ENCODE measurements at places on chromosomes 12 and 14. TPM values are rescaled to one million over a fixed set of nuclear protein-coding genes. Genes with fewer than 3 reads are reported as not detected.

- no peak for DNase-seq
- no peaks in the 10 kb centered on the region for H3K4me1 ChIP-seq
- no peaks in the 10 kb centered on the region for H3K27me3 ChIP-seq
Measured at GRCh38 chr14:93996130-93996695, 888 bp upstream of the CCDC197 start.

Gene PSMA3
- 204 TPM for total RNA-seq

Gene OAS2
- 0.59 TPM for total RNA-seq

GRCh38 chr12:122421821-122422729 lies at the start of gene CLIP1:
TSS of gene CLIP1 (minus strand) at chr12:122422669. CDS start at chr12:122380452, 42,217 bp downstream.
- DNase-seq: peak; percentile 69
- H3K36me3 ChIP-seq: no peaks in the 10 kb centered on the region
- peaks cover 7% of the 10 kb centered on the region for H3K4me1 ChIP-seq
- peak within 1 kb of the TSS; percentile 63 for H3K4me3 ChIP-seq

DNA sequence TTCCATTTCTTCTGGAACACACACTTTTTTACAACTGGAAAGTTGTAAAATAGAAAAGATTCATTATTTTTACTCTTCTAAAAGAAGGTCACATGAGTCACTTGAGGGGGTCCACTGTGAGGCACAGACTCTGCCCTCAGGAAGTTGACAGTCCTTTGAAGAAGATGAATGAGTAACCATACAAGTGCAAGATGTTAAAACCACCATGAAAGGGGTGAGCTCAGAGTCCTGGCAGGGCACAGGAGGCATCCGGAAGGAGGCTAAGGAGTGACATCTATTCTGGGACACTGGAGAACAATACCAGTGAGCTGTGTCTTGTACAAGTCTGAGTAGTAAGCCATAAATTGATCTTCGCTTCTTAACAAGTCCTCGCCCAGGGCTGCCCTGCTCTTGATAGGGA lies 126.0 kb upstream of the FRMD6 start:
- H3K27ac ChIP-seq: no peak overlapping the region
- H3K27me3 ChIP-seq: no peaks in the 10 kb centered on the region
- no peaks in the 10 kb centered on the region for H3K4me1 ChIP-seq
- DNase-seq: no peak
- no peak overlapping the region for H3K4me3 ChIP-seq

DNA sequence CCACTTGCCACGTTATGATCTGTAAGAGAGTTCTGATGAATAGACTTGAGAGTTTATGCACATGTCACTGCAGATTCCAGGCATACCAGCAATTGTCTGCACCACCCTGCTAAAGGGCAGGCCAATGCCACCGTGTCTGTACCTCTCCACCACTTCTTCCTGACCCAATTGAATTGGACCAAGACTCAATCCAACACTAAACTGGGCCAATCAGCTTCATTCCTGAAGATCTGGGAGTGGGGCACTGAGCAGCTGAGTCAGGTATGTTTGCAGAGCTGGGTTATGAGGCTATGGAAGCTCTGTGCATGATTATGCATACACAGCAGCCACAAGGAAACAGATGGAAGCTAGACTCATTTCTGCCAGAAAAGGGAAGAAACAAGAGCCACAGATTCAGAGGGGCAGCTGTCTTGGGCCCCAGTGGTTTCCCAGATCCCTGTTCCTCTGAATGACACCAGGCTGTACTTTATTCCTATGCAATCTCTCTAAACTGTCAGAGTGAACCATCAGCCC lies 28.0 kb downstream of the DAO start:
- no peak for DNase-seq
- no peak overlapping the region for H3K4me3 ChIP-seq
- no peaks in the 10 kb centered on the region for H3K36me3 ChIP-seq
- H3K27ac ChIP-seq: no peak overlapping the region
- no peaks in the 10 kb centered on the region for H3K4me1 ChIP-seq

- no peaks in the 10 kb centered on the region for H3K36me3 ChIP-seq
- H3K4me3 ChIP-seq: no peak overlapping the region
- H3K27me3 ChIP-seq: no peaks in the 10 kb centered on the region
Measured at GRCh38 chr14:67269298-67270060, 28.2 kb downstream of the PALS1 start.

Gene FOXN4
- total RNA-seq: not detected

GRCh38 chr12:6699259-6699988 lies 1.2 kb downstream of the PIANP start:
- peak overlapping the region; percentile 67 for H3K27ac ChIP-seq
- peaks cover 5% of the 10 kb centered on the region for H3K27me3 ChIP-seq
- DNase-seq: no peak
- H3K4me1 ChIP-seq: no peaks in the 10 kb centered on the region
- H3K36me3 ChIP-seq: no peaks in the 10 kb centered on the region

Gene TMTC1
- 75.0 TPM for total RNA-seq

Gene MUCL1
- total RNA-seq: not detected

Data from uterus (tissue), 4 donors.